ENCODE measurements at places on chromosomes 7 and 10. TPM values are rescaled to one million over a fixed set of nuclear protein-coding genes. Genes with fewer than 3 reads are reported as not detected.

DNA sequence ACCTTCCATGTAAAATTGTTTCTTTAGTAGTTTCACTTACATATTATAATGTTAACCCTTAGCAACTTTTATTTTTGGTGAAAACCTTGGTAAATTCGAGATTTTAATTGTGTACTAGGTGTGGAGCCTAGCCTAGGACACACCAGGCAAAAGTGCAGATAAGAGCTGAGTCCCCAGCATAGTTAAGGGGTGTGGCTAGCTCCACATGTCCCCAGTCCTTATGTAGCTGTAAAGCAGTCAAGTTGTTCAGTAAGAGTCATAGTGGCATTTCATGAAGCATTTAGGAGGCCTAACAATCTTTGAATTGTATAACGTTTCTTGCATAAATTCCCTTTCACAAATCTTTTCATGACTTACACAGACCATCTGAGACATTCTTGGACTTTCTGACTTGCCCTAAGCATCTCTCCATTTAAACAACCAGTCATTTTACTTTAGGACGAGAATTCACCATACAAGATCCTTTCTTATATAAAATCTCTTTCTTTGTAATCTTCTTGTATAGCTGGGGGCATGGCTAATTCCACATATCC lies 53.8 kb upstream of the INHBA start:
- no peak for DNase-seq

DNA sequence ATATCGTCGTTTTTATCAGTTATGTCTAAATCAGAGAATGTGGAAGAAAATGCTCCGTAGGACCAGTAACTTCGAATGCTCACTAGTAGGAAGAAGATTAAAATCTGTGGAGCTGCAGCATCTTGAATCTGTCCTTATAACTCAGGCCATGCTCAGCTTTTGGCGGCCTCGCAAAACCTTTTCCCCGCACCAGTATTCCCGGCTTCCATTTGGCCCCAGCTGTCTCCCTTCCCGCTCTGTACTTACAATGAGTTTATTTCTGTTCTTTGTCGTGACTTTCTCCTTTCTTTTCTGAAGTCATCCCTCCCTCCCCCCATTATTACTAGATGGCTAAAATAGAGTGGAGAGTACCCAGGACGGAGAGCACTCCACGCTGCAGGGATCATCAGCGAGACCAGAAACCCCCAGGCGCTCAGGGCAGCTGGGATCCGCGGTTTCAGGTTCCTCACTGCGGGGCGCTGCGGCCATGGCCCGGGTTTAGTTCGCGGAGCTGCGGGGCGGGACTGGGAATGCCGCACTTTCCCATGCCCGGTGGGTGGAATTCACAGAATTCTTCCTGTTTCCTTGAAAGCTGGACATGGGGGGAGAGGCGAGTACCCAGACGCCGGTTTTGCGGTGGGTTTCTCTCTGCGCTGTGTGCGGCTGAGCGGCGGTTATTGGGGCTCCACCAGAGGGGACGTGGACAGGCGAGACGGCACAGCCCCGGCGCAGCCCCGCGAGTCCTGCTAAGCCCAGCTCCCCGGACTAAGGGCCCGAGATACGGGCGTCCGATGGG lies 183.5 kb downstream of the POM121L12 start:
- no peak for DNase-seq

MYOZ1 gene
- not detected for total RNA-seq

DNA sequence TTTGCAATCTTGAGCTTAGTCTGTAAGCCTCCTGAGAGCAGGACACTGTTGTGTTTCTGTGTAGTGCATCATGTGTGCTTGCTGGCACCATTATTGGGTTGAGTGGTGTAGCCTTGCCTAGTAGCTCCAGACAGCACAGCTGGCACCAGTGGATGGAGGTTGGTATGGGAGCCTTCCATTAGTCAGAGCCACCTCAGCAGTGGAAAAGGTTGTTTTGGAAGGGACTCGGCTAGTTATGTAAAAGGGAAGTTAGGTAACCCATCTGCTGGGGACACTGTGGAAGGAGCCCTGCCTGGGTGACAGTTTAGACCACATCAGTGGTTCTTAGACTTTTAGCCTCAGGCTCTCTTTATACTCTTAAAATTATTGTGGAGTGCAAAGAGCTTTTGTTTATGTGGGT lies 16.3 kb downstream of the MINDY4 start:
- DNase-seq, result no peak

DNAH11 gene
- 13.1 TPM for total RNA-seq
